Epithelial cell of proximal tubule (primary cell): ENCODE measurements at places on chromosomes 3 and 15. TPM values are rescaled to one million over a fixed set of nuclear protein-coding genes. Genes with fewer than 3 reads are reported as not detected.

The TOMM70 gene
- total RNA-seq = 27.5 and 37.0 TPM in 2 replicates

The RLBP1 gene
- not detected in 2 replicates for total RNA-seq

The SOX14 gene
- total RNA-seq = not detected in 2 replicates

The ZBTB47 gene
- total RNA-seq = 5.6 and 6.2 TPM in 2 replicates

- DNase-seq = no peak
These were observed 13.8 kb downstream of the RAB5A start for GRCh38 chr3:19960696-19961095.

- DNase-seq = no peak
These were observed 305.9 kb downstream of the CACNA2D3 start for GRCh38 chr3:54427941-54428871.

- DNase-seq = no peak
These were observed 434.7 kb downstream of the C3orf38 start for GRCh38 chr3:88584451-88584850.

- no peak for DNase-seq
These were observed 5.9 kb upstream of the CORO2B start for GRCh38 chr15:68572921-68573320.

GRCh38 chr15:74352393-74352910 lies 15.0 kb downstream of the CYP11A1 start:
- DNase-seq = no peak

DNA sequence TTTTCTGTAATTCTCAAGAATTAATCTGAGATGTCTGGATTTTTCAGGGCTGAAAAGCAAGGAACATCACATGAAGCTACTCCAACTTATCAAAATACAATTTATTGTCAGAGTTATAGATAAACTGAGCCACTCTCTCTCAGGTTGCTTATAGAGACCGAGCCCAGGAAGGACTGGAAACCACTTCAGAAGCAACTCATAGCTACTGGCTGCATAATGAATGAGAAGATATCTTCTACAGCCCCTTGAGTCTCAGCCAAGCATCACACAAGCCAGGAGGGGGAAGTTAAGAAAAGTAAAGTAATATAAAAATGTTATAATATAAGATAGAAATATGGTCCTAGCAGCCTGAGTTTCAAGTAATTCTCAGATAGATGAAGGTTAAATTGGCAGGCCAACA lies 186.0 kb downstream of the TNIK start:
- DNase-seq = no peak

- DNase-seq = no peak
These were observed 2.3 kb upstream of the ABCF3 start for GRCh38 chr3:184183679-184184078.

GRCh38 chr15:69075440-69075839 lies 60.9 kb downstream of the NOX5 start:
- no peak for DNase-seq

- no peak for DNase-seq
These were observed 136.8 kb downstream of the FHIT start for GRCh38 chr3:61114316-61114953.
